SJCRH30 (cell line): ENCODE measurements at places on chromosomes 2 and 18. TPM values are rescaled to one million over a fixed set of nuclear protein-coding genes. Genes with fewer than 3 reads are reported as not detected.

- H3K4me1 ChIP-seq, result no peaks in the 10 kb centered on the region
- no peak for DNase-seq
- no peak overlapping the region for H3K27ac ChIP-seq
- H3K4me3 ChIP-seq, result no peak overlapping the region
These were observed 19.1 kb upstream of the GPR55 start for GRCh38 chr2:230944123-230944653.

Gene NOSTRIN
- 0.28 and 0.40 TPM in 2 replicates for total RNA-seq

GRCh38 chr2:33380719-33381118, 95.7 kb upstream of the RASGRP3 start:
- DNase-seq, result no peak
- peaks cover 6% of the 10 kb centered on the region for H3K4me1 ChIP-seq
- H3K27me3 ChIP-seq, result no peaks in the 10 kb centered on the region
- H3K4me3 ChIP-seq, result no peak overlapping the region

- no peaks in the 10 kb centered on the region for H3K36me3 ChIP-seq
- no peaks in the 10 kb centered on the region for H3K27me3 ChIP-seq
- DNase-seq, result no peak
- no peaks in the 10 kb centered on the region for H3K4me1 ChIP-seq
- no peak overlapping the region for H3K27ac ChIP-seq
- H3K4me3 ChIP-seq, result no peak overlapping the region
These were observed 265.1 kb downstream of the SH3BP4 start for GRCh38 chr2:235216901-235217300.
